ENCODE measurements at places on chromosomes 1 and 21.

- no peak overlapping the region for H3K4me3 ChIP-seq
- H3K27me3 ChIP-seq = peaks cover 4% of the 10 kb centered on the region
- H3K36me3 ChIP-seq = no peaks in the 10 kb centered on the region
- no peak overlapping the region for H3K27ac ChIP-seq
Measured at GRCh38 chr21:39535646-39536437, 76.9 kb upstream of the B3GALT5 start.

DNA sequence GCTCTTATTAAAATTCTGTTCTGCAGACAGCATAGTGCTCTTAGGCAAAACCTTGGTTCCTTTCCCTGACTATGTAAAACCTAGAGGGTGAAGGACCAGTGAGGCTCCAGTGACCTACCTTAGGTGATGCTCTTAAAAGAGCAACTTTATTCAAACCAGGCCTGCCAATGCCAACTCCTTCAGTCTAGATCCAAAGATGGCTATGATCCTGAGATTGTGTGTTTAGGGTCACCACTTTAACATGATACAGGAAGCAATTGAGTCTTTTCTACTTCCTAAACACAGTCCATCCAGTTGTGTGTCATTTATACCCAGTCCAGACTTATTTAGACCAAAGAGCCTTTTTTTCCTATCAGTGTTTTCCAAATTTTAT lies 10.8 kb downstream of the MCL1 start:
- no peak for DNase-seq
- no peaks in the 10 kb centered on the region for H3K27me3 ChIP-seq
- H3K4me3 ChIP-seq = peak overlapping the region; percentile 76
- peak overlapping the region; percentile 97 for H3K27ac ChIP-seq
- H3K36me3 ChIP-seq = peaks cover 42% of the 10 kb centered on the region

DNA sequence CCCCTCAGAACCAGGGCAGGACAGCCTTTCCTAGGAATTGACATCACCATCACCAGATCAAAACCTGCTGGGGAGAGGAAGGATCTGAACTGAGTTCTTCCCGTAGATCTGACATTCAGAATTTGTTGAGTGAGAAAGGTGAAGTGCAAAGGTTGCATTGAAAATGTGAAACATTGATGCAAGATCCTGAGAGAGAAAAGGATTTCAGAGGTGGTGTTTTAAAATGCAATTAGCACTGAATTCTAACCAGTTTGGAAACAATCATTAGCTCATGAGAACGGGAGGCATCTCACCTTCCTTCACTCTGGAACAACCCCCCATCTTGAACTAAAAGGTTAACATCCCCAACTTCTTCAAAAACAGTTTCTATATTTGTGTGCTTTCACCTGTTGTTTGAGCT lies 20.4 kb downstream of the LMO4 start:
- peaks cover 2% of the 10 kb centered on the region for H3K4me1 ChIP-seq
- DNase-seq = no peak
- H3K27me3 ChIP-seq = no peaks in the 10 kb centered on the region
- H3K27ac ChIP-seq = no peak overlapping the region

DNA sequence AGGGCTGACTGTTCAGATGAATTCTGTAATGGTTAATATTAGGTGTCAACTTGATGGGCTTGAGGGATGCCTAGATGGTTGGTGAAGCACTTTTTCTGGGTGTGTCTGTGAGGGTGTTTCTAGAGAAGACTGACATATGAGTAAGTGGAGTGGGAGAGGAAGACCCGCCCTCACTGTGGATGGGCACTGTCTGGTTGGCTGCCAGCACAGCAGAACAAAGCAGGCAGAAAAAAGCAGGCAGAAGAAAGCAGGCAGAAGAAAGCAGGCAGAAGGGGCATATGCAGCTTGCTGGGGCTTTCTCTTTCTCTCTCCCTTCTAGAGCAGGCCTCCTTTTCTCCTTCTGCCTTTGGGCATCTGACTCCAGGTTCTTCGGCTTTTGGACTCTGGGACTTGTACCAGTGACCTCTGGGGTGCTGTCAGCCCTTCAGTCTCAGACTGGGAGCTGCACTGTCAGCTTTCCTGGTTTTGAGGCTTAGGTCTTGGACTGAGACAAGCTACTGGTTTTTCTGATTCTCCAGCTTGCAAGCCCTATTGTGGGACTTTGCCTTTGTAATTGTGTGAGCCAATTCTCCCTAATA lies 42.9 kb upstream of the CD2 start:
- peak; percentile 28 for DNase-seq
- H3K4me1 ChIP-seq = peaks cover 24% of the 10 kb centered on the region
- no peak overlapping the region for H3K27ac ChIP-seq
- peaks cover 5% of the 10 kb centered on the region for H3K27me3 ChIP-seq

DNA sequence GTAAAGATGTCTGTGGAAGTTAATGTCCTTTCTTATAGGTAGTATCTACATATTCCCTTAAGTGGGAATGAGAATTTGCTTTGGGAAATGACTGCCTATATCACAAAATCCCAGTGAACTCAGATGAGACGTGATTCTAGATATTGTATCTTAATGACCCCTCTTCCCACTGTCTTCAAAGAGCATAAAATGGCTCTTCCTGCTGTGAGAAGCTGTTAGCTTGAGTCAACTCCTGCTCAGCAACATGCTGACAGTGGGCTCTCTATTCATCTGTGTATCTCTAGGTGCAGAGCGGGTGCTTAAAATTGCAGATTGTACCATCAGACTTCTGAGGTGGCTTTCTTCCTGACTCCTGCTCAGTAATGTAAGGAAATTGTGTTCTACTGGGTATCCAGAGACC lies 100.6 kb downstream of the SPAG17 start:
- H3K4me3 ChIP-seq = no peak overlapping the region
- H3K4me1 ChIP-seq = peaks cover 2% of the 10 kb centered on the region
- no peaks in the 10 kb centered on the region for H3K36me3 ChIP-seq
- peaks cover 11% of the 10 kb centered on the region for H3K27me3 ChIP-seq
- no peak overlapping the region for H3K27ac ChIP-seq

DNA sequence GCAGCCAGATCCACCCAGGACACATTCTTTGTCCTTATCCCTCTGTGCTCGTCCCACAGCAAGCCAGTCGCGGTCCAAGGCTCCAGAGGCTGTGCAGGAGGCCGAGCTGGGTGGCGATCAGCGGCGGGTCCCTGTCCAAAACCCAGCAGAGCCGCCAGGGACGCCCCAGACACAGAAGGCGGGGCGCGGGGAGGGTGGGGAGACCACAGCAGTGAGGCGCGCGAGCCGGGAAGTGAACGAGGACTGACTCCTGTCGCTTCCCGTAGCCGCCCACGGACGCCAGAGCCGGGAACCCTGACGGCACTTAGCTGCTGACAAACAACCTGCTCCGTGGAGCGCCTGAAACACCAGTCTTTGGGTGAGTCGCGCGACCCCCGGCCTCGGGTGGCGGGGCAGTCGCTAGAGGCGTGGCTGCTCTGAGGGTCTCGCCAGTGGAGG lies at the start of gene LGALS8:
Gene LGALS8 (plus strand): TSS at position 279 of the 438 bp plus-strand sequence. CDS start 2,089 bp downstream, outside the sequence.
- peaks cover 22% of the 10 kb centered on the region for H3K4me1 ChIP-seq
- H3K36me3 ChIP-seq = peaks cover 24% of the 10 kb centered on the region
- peak within 1 kb of the TSS; percentile 93 for H3K27ac ChIP-seq
- H3K27me3 ChIP-seq = no peaks in the 10 kb centered on the region
- peak within 1 kb of the TSS; percentile 92 for H3K4me3 ChIP-seq

- no peaks in the 10 kb centered on the region for H3K36me3 ChIP-seq
- no peak overlapping the region for H3K27ac ChIP-seq
- H3K27me3 ChIP-seq = no peaks in the 10 kb centered on the region
Measured at GRCh38 chr1:239804266-239804665, 287.4 kb upstream of the FMN2 start.

DNA sequence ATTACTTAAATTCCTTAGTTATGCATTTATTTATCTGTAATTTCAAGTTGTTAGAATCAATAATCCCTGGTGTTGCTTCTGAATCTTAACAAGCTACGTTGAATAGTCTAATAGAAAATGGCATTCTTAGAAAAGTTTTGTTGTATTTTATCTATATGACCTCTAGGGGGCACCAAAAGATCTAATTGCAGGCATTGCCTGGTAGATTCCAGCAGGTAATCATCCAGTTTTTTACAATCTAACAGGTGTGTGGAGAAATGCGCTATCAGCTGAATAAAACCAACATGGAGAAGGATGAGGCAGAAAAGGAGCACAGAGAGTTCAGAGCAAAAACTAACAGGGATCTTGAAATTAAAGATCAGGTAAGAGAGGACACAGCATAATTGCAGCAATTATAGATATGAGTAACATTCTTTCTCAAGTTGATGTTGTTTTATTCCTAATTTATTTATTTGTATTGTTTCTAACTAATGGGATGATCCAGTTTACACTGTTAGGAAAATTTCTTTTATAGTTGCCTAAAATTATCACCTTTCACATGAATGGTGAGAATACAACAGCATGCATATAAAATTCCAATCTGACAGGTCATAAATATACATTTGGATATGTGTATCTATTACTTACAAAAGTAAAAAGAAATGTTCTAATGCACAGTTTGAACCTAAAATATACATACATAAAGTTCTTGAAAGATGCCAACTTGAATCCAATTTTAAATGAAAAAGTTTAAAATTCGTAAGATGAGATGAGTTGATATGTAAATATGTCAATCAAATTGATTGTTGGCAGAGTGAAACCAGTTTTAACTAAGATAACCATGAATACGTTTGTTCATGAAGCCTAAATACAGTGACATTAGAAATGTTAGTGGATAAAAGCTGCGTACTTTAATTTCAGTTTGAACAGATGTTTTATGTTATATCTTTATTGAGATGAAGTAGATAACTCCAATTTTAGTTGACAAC lies 88.4 kb downstream of the SDCCAG8 start:
- H3K27ac ChIP-seq = no peak overlapping the region
- no peak for DNase-seq
- H3K4me3 ChIP-seq = no peak overlapping the region
- no peaks in the 10 kb centered on the region for H3K27me3 ChIP-seq

DNA sequence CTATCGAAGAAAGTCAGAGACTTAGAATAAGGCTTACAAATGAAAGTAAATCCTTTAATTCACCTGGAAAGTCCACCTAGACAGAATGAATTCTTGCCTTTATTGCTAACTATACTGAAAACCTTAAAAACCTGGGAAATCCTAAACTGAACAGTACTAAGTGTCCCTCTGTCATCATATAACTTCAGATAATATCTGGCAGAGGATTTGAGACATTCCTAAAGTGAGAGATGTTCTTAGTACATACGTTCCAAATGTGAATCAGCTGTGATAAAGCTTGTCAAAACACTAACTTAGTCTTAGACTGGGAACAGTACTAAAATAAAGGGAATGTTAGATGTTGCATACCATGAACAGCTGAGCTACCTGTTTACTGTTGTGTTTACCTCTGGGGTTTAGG lies 121.7 kb downstream of the TNFSF18 start:
- no peaks in the 10 kb centered on the region for H3K27me3 ChIP-seq
- DNase-seq = no peak
- H3K4me1 ChIP-seq = peaks cover 16% of the 10 kb centered on the region
- no peaks in the 10 kb centered on the region for H3K36me3 ChIP-seq

GRCh38 chr1:159829273-159829634 lies 2.6 kb downstream of the SLAMF8 start:
- no peak for DNase-seq
- H3K4me3 ChIP-seq = no peak overlapping the region
- H3K27ac ChIP-seq = no peak overlapping the region
- H3K27me3 ChIP-seq = no peaks in the 10 kb centered on the region

DNA sequence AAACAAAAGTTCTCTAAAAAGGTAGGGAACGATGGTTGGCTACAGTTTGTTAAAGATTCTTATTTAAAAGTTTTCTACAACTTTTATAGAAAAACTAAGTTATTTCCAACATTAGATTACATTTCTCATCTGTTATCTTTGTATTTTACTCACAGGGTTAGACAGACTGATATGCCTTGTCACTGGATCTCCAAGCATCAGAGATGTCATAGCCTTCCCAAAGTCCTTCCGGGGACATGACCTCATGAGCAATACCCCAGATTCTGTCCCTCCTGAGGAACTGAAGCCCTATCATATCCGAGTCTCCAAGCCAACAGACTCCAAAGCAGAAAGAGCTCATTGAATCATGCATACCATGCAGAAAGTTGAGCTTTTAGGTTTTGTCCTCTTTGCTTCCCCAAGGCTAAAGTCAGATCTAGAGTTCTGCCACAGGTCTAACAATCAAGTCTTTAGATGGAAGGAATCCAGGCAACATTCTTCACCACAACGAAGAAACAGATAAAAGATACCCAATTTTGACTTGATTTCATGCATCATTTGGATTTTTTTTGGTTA lies 10.3 kb downstream of the GAS5 start:
- H3K4me1 ChIP-seq = no peaks in the 10 kb centered on the region
- peak overlapping the region; percentile 15 for H3K27ac ChIP-seq
- peaks cover 44% of the 10 kb centered on the region for H3K36me3 ChIP-seq
- H3K27me3 ChIP-seq = no peaks in the 10 kb centered on the region
- no peak for DNase-seq

- H3K4me1 ChIP-seq = no peaks in the 10 kb centered on the region
- no peaks in the 10 kb centered on the region for H3K27me3 ChIP-seq
- H3K27ac ChIP-seq = no peak overlapping the region
- DNase-seq = no peak
Measured at GRCh38 chr1:185297982-185298381, 19.1 kb downstream of the IVNS1ABP start.

All from activated naive CD8-positive, alpha-beta T cell treated with anti-CD3 and anti-CD28 coated beads, Interleukin-2, amount 50 U/mL, for 24 hours (primary cell).